ACHN (cell line): ENCODE measurements at places on chromosomes 2 and 18.

DNA sequence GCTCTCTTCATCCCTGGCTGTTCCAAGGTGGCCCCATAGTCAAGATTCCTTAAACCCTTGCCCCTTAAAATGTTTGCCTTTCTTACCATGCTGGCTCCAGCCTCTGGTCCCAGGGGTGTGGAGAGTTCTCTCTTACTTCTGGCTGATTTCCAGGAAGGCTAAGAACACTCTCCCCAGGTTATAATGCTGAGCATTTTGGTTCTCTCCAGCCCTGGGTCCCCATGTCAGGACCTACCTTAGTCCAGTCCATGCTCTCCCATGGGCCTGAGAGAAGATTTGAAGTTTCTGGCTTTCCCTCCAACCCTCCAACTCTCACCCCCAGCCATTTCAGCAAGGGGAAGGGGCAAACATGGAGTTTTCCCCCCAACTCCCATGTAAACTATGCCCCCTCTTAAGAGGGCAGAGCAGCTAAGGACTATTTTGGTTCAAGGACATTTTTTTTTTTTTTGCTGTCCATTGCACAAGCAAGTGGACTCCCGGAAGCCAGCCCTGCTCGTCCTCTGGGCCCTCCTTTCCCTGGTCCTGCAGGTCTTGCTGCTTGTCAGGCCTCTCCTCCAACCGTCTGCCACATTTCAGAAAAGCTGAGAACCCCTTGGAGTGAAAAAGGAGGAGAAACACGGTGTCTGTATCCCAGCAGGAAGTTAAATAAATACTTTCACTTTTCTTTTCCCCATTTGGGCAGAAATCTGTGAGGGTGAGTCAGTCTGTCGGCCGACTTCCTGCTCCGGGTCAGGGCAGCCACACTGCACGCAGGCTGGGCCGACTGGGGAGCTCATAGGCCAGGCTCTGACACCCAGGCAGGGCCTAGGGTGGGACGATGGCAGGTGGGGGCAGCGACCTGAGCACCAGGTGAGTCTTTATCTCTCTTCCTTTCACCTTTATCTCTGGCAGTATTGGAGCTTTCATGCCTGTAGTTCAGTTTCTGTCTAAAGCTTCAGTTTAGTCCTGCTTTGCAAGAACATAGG is at the start of gene SP140L:
Gene SP140L, plus strand, starts transcription at position 741 of the 965 bp plus-strand sequence. Its CDS starts 77 bp downstream, at position 818.
- DNase-seq = peak; percentile 91

GRCh38 chr2:119707117-119708087 is 28.4 kb downstream of the TMEM177 start:
- no peak for DNase-seq

GRCh38 chr2:85584857-85585780 is 888 bp downstream of the VAMP5 start:
- peak; percentile 70 for DNase-seq

DNA sequence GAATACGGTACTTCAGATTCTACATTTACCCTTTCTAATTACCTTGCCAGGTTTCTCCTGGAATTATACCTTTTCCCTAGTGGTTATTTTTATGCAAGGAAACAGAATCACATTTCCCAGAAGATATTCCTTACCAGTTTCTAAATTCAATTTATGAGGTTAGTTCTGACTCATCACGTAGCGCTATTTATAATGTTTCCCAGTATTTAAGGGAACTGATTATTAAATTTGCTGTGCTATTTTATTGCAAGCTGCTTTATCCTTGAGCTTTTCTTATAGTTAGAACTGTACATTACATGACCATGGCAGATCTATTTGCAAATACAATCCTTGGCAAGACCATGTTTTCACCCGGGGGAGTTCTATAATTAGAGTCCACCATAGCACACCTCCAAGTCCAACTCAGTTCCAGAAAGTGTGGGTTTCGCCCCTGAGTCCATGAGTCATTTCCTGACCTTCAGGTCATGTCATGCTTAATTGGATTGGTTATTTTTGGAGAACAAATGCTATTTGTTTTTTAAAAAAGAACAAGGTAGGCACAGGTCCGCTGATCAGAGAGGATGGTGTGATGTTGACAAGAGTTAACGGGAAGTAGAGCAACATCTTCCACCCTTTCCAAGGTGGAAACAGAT is 126.6 kb downstream of the ZNF532 start:
- DNase-seq = no peak

- no peak for DNase-seq
Measured at GRCh38 chr2:62424899-62425298, 81.1 kb downstream of the TMEM17 start.

GRCh38 chr18:64207820-64208219 is 58.9 kb upstream of the LINC00305 start:
- no peak for DNase-seq

GRCh38 chr2:127634626-127635379 is 11.2 kb upstream of the GPR17 start:
- no peak for DNase-seq

DNA sequence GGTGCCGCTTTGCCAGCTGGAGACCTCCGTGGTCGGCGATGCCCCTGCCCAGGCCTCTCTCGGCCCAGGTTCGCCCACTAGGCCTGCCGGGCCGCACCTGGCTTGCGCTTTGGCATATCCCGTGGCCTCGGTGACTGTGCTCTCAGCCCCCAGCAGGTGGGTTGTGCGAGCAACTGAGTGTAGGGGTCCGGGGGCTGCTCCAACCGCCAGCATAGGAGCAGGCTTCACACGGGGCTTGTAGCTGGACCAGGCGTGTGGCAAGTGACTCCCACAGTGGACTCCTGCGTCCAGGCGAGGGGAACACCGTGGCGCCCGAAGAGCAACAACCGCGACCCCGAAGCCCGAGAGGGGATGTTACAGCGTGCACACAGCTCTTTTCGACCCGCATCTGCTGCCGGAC is 9.7 kb downstream of the TRAPPC12 start:
- DNase-seq = no peak

DNA sequence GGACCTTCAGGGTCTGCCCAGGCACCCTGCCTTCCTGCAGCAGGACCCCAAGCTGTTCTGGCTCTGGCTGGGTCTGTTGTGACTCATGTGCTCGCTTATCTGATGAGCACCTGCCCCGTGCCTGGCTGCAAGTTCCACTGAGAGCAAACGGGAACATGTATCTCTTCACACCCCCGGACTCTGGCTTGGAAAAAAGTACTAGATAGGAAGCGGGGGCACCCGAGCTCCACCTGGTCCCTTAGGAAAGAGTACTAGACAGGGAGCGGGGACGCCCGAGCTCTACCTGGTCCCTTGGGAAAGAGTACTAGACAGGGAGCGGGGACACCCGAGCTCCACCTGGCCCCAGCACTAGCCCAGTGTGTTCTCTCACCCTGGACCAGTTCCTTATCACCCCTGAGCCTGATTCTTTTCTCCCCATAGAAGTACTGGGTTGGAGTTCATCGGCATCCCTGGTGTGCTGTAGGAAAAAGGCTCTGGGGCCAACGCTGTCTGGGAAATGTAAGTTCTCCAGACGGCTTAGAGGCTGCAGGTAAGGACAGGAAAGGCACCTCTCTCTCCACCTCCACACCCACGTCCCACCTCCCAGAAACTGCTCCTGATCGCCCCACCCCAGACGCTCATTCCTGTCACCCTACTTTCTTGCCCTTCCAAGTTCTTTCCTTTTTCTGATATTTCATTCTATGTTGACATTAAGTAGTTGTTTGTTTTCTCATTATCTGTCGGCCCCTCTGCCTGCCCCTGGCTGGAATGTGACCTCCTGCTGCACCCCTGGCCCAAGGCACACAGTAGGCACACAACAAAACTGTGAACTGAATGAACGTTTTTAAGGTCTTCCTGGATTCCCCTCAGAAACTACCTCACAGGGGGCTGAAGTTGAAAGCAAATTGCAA is 40.2 kb downstream of the HDAC4 start:
- DNase-seq = no peak

- peak; percentile 51 for DNase-seq
Measured at GRCh38 chr2:167335541-167335992, 447.3 kb downstream of the XIRP2 start.

- no peak for DNase-seq
Measured at GRCh38 chr2:138010890-138011289, 46.6 kb downstream of the HNMT start.
